ENCODE measurements at places on chromosomes 4 and X. TPM values are rescaled to one million over a fixed set of nuclear protein-coding genes. Genes with fewer than 3 reads are reported as not detected.

GRCh38 chr4:170248576-170248975 lies 158.8 kb upstream of the AADAT start:
- H3K36me3 ChIP-seq: no peaks in the 10 kb centered on the region
- DNase-seq: no peak
- H3K27me3 ChIP-seq: no peaks in the 10 kb centered on the region

GRCh38 chr4:16750216-16750615 lies 148.2 kb downstream of the LDB2 start:
- no peaks in the 10 kb centered on the region for H3K36me3 ChIP-seq
- no peak overlapping the region for H3K4me3 ChIP-seq
- no peaks in the 10 kb centered on the region for H3K27me3 ChIP-seq
- H3K27ac ChIP-seq: no peak overlapping the region
- H3K4me1 ChIP-seq: no peaks in the 10 kb centered on the region
- DNase-seq: no peak

DNA sequence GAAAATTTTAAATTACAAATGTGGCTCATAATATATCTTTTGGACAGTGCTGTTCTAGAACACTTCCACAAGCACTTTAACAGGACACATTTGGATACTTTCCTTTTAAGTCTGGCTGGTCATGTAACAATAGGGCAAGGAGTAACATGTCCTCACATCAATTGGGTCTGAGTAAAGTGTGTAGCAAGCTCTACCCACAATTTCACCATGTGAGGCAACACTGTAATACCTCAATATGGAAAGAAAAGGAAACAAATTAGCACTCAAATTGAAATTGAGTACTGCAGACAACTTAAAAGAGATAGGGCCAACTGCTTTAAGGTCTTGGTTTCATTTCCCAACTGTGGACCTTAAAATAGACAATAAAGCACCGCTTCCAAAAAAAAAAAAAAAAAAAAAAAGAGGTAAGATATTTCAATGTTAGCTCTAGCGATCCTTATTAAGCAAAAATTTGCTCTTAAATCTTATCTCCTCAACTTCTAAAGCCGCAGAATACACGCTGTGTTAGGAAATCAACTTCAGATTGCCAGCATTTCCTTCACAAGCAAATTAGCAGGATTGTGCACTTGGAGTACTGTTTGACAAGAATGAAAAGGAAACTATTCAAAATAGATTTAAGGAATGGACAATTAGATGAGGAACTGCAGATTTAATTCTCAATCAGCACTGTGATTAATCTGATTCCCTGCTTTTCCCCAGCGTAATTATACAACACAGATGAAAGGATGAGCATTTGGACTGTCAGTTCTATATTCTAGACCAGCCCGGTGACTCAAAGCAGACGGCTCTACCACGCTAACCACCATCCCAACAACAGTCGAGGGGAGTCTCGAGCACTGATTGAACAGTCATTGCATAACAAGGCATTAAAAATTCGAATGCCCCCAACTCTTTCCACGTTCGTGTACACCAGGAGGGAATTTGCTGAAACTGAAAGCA lies 1.6 kb downstream of the CASK start:
- DNase-seq: peak; percentile 8
- peaks cover 23% of the 10 kb centered on the region for H3K4me1 ChIP-seq
- peak overlapping the region; percentile 68 for H3K4me3 ChIP-seq
- no peak overlapping the region for H3K27ac ChIP-seq
- no peaks in the 10 kb centered on the region for H3K36me3 ChIP-seq
- H3K27me3 ChIP-seq: no peaks in the 10 kb centered on the region

MMAA gene
- total RNA-seq: 2.0 TPM

DNA sequence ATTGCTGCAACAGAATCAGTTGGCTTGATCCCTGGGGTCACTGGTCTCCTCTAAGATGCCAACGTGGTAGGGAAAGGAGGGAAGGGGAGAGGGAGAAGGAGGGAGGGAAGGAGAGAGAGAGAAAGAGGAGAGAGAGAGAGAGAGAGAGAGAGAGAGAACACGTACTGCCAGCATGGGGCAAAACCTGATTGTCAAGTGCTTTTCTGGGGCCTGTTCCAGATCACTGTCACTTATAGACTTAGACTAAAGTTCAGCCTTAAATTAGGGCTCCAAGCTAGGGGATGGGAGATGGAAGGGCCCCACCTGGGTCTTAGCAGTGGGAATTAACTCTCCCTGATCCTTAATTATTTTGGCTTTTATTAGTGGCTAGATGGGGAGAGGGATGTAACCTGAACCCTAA lies 12.9 kb downstream of the SHROOM4 start:
- H3K36me3 ChIP-seq: no peaks in the 10 kb centered on the region
- no peak overlapping the region for H3K4me3 ChIP-seq
- H3K27ac ChIP-seq: no peak overlapping the region
- no peak for DNase-seq
- no peaks in the 10 kb centered on the region for H3K27me3 ChIP-seq
- H3K4me1 ChIP-seq: peaks cover 6% of the 10 kb centered on the region

GRCh38 chr4:149549911-149550310 lies 265.7 kb downstream of the IQCM start:
- H3K36me3 ChIP-seq: no peaks in the 10 kb centered on the region
- no peaks in the 10 kb centered on the region for H3K27me3 ChIP-seq
- DNase-seq: peak; percentile 38
- H3K4me3 ChIP-seq: no peak overlapping the region
- no peak overlapping the region for H3K27ac ChIP-seq

L1CAM gene
- total RNA-seq: 0.49 TPM

GRCh38 chrX:68694435-68695205 lies 47.2 kb downstream of the STARD8 start:
- no peak overlapping the region for H3K27ac ChIP-seq
- H3K4me3 ChIP-seq: peak overlapping the region; percentile 60
- no peaks in the 10 kb centered on the region for H3K4me1 ChIP-seq
- no peaks in the 10 kb centered on the region for H3K36me3 ChIP-seq

- peak; percentile 36 for DNase-seq
- no peaks in the 10 kb centered on the region for H3K36me3 ChIP-seq
- no peak overlapping the region for H3K27ac ChIP-seq
- no peak overlapping the region for H3K4me3 ChIP-seq
- H3K4me1 ChIP-seq: peaks cover 3% of the 10 kb centered on the region
These were observed 151.0 kb downstream of the VCX3A start for GRCh38 chrX:6383917-6384316.

DNA sequence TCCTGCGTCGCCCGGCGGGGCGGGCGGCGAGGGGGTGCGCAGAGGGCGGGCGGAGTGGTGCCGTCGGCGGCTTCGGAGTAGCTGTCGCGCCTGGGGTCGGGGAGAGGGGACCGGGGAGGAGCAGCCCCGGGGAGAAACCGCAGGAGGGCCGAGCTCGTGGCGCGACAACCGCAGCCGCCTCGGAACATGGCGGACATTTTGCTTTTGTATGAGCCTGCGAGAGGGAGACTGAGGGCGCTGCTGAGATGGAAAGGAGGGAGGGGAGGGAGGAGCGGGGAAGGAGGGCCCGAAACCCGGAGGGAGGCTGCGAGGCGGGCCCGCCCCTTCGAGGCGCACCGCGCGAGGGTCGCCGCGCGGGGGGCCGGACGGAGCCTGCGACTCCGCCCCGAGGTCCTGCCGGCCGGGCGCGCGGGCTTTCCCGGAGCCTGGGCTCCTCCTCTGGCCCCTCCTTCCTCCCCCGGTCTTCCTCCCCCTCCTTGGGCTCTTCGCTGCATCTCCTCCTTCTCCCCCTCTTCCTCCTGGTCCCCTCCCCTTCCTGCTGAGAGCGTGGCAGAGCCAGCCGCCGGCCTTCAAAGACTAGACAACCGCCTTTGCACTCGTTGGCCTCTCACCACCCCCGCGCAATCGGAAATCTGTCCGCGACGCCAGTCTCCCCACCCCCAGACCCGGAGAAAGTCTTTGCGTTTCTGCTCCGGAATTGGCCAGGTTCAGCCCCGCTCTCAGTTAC lies 1.1 kb downstream of the INTS6L start:
- DNase-seq: peak; percentile 90
- H3K27ac ChIP-seq: no peak overlapping the region
- H3K36me3 ChIP-seq: no peaks in the 10 kb centered on the region

DNA sequence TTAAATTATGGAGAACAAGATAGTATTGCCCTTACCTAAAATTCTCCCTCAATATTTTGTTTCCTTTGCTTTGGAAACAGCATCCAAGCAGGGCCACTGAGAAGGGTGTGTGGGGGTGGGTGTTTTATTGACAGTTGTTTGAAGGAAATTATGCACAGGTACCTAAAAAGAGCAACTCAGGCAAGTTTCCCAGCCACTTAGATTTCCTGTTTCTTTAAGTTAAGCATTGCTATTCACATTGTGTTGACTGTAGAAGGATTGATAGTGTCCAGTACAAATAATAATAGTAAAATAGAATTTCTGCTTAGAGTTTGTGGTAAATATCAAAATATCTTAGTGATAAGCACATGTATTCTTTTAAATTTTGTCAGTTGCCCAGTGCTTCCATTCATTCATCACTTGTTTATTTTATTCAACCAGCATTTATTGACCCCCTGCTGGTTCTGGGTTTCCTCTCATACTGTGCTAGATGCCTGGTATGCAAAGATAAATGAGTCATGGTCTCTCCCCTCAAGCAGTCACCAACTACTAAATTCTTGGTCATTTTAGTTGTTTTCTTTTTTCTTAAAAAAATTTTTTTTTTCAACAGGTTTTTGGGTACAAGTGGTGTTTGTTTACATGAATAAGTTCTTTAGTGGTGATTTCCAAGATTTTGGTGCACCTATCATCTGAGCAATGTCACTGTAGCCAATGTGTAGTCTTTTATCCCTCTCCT lies 50.0 kb downstream of the GALNT7 start:
- no peak overlapping the region for H3K27ac ChIP-seq
- H3K27me3 ChIP-seq: no peaks in the 10 kb centered on the region

LRIT3 gene
- total RNA-seq: 0.15 TPM

SHROOM4 gene
- 3.0 TPM for total RNA-seq

DNA sequence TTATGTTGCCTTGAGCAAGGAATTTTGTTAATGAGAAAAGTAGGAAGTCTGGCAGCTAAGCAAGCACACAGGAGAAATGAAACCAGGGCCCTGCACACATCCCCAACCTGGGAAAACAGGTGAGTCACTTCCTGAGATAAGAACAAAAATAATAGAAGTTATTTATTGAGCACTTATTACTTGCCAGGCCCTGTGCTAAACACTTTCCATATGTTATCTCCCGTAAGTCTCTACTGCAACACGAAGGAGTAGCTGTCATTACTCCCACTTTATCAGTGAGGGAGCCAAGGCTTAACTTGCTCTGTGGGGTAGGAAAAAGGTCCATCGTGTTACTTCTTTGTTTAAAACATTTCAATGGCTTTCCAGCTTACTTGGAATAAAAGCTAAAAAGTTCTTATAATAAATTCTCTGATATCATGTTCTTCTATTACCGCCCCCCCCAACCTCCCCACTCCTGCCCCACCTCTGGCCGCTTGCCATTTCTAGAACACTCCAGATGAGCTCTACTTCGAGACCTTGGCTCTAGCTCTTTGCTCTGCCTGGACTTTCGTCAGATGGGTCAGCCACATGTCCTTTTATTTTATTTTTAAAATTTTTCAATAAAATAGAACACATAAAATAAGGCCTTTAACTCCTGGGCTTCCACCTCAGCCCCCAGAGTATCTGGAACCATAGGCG lies 36.3 kb upstream of the PLAC8 start:
- no peaks in the 10 kb centered on the region for H3K27me3 ChIP-seq
- H3K4me1 ChIP-seq: no peaks in the 10 kb centered on the region
- no peak for DNase-seq
- H3K27ac ChIP-seq: no peak overlapping the region
- no peak overlapping the region for H3K4me3 ChIP-seq

H2BW2 gene
- not detected for total RNA-seq

DNA sequence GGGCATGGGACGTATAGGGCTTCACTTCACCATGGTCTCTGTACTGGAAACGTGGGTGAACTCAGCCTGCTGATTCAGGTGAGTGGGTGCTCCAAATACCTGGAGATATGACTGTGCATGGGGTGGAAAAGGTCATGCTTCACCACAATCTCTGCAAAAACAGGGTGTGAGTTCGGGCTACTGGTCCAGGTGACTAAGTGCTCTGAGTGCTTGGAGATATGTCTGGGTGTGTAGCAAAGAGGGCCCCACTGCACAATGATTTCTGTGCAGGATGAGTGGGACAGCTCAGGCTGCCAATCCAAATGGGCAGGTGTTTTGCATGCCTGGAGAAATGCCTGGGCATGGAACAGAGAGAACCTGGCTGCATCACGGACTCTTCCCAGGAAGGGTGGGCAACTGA lies 11.2 kb upstream of the CPXCR1 start:
- no peaks in the 10 kb centered on the region for H3K4me1 ChIP-seq
- no peak overlapping the region for H3K4me3 ChIP-seq
- no peak for DNase-seq
- no peaks in the 10 kb centered on the region for H3K36me3 ChIP-seq
- no peaks in the 10 kb centered on the region for H3K27me3 ChIP-seq

DNA sequence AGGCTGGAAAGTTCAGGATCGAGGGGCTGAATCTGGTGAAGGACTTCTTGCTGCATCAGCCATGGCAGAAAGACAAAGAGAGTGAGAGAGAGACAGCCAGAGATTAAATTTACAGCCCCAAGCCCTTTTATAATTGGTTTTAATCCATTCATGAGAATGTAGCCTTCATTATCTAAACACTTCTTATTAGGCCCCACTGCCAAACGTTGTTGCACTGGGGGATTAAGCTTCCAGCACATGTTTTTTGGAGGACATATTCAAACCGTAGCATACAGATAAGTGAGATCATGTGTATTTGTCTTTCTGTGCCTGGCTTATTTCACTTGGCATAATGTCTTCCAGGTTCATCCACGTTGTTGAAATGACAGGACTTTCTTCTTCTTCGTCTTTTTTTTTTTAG lies 524.7 kb downstream of the SPRY1 start:
- H3K4me3 ChIP-seq: no peak overlapping the region
- DNase-seq: no peak
- no peaks in the 10 kb centered on the region for H3K4me1 ChIP-seq
- no peaks in the 10 kb centered on the region for H3K27me3 ChIP-seq
- H3K27ac ChIP-seq: no peak overlapping the region

FAM53A gene
- total RNA-seq: 10.3 TPM

DNA sequence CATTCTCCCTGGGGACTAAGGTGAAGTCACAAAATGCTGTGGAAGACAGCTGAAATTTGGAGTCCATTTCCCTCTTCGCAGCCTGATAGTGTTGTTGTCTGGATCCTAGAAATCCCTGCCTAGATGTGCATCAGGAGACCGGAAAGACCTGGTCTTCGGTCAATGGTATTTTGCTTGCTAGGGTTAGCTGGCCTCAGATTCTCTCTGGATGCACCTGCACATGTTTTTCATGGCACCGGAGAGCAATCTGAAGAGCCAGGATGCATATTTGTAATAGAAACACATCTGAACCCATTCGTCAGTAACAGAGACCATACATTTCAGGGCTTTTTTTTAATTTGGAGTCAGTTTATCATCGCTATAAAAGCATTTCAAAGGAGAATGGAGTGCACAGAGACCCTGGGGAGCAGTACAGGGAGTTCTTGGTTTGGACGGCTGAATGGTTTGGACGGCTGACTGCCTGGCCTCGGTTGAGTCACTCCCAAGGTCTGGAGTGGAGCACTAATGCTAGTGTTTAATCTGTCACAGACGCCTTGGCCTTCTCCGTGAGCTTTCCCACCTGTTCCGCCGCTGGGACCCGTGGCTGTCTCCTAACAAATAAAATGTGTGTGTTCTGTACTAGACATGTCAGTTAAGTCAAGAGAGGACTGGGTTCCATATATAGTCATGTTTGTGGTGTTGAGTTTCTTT lies 7.5 kb upstream of the PDLIM3 start:
- H3K36me3 ChIP-seq: no peaks in the 10 kb centered on the region
- no peak overlapping the region for H3K27ac ChIP-seq
